Psoas muscle (tissue), 8 donors: ENCODE measurements at places on chromosomes 6 and 20. TPM values are rescaled to one million over a fixed set of nuclear protein-coding genes. Genes with fewer than 3 reads are reported as not detected.

GRCh38 chr6:15518057-15518456, 144.8 kb downstream of the DTNBP1 start:
- H3K4me1 ChIP-seq, result peaks cover 15% of the 10 kb centered on the region
- no peak for DNase-seq
- no peak overlapping the region for H3K27ac ChIP-seq

GRCh38 chr6:89146718-89147700, 1.2 kb downstream of the PM20D2 start:
- DNase-seq, result peak; percentile 70
- H3K4me1 ChIP-seq, result peaks cover 13% of the 10 kb centered on the region
- peak overlapping the region; percentile 95 for H3K4me3 ChIP-seq

Gene VWA7
- 7.9 TPM for total RNA-seq

Gene CAGE1
- total RNA-seq, result not detected

DNA sequence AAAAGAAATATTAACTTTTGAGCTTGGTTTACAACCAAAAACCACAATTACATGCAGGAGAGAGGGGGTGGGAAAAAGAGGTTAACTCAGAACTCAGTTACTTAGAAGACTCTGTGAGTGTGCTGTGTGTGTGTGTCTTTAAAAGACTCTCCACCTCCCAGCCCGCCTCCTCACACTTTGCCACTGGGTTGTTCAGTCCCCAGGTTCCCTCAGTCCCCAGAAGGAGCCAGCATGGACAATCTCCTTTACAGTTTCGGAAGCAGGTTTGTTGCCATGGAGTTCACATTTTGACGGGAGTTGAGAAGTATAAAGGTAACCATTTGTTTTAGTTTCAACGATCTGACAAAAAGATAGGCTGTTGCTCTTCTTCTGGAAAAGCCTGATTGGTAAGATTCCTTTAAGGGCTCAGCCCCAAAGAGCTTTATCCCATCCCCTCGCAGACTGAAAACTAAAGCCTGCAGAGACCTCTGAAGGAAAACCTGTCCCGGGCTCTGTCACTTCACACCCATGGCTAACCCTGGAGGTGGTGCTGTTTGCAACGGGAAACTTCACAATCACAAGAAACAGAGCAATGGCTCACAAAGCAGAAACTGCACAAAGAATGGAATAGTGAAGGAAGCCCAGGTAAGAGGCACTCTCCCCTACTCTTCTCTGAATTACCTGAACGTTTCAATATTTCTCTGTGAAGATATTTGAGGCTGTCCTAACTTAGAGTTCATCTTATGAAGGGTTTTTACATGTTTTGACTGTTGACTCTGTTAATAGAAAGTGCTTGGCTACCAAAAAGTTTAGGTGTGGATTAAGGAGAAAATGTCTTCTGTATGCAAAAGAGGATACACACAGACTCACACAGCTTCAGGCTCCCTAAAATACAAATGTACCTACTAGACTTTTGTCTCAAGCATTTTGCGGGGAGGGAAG, at the start of gene SPTLC3:
Gene SPTLC3 (plus strand): TSS at position 212 of the 921 bp plus-strand sequence. CDS start 296 bp downstream, at position 508.
- no peaks in the 10 kb centered on the region for H3K4me1 ChIP-seq
- no peaks in the 10 kb centered on the region for H3K27me3 ChIP-seq
- H3K36me3 ChIP-seq, result no peaks in the 10 kb centered on the region
- DNase-seq, result no peak
- H3K27ac ChIP-seq, result peak within 1 kb of the TSS; percentile 55

DNA sequence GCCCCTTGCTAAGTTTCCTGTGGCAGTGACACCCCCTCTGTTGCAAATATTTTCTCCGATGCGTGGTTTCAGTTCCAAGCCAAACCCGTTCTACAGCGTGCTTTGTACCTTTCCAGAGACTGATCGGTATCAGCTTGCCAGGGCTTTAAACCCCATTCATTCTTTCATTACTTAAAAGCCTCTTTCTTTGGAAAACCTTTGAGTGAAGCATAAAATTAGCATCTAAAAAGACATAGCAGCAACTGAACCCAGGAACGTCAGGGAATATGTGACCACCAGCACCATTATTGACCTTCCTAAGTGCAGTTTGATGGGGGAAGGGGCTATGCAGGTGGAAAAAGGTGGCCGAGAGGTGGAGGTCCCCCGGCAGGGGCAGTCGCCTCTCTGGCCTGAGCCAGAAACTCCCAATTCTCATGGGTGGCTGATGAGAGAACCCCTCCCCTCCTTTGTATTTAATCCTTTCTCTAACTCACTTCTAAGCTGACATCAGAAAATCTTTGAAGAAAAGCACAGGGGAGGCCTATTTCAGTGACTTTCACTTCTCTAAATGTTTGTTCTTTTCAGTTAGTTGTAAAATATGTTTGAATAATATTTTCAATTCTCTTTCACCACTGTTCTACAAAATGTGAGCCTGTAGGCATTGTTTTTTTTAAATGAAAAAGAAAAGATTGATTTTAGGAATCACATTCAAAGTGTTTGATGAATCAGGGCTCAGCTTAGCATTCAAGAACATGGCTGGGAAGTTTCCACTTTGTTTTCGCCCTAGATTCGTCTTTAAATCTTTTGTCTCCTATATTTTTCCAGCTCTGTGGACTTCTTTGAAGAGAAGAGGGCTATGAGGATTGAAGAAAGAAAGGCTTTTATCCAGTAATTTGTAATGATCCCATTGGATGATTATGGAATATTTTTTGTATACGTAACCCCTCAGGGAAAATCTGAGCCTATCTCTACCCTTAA, 89.2 kb downstream of the RSPH3 start:
- no peak overlapping the region for H3K4me3 ChIP-seq
- no peak overlapping the region for H3K27ac ChIP-seq
- no peaks in the 10 kb centered on the region for H3K36me3 ChIP-seq
- DNase-seq, result no peak

Gene PLEKHG1
- 9.6 TPM for total RNA-seq

DNA sequence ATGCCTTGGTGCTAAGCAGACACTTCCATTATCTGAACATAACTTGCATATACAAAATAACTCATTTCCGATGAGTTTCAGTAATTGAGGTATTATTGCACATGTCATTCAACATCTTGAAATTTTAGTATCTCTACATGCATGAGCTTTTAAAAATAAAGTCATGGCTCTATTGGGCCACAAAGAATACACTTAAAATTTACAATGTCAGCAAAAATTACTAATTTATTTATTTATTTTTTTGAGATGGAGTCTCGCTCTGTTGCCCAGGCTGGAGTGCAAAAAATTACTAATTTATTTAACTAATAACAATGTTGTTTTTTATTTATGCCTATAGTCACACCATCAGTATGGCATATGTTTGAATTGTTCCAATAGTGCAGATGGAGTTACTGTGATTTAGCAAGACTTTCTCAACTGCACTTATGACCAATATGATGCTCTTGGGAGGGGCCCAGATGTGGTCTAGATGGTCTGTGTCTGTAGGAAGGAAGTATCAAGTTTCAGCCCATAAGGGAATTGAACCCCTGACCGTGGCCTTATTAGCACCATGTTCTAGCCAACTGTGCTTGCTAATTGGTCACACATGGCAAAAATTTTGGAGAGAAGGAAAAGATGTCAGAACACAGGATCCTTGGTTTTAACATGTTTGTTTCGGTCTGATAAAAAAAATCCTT, 370.7 kb upstream of the TSHZ2 start:
- no peaks in the 10 kb centered on the region for H3K4me1 ChIP-seq
- no peak overlapping the region for H3K4me3 ChIP-seq
- no peak overlapping the region for H3K27ac ChIP-seq
- H3K36me3 ChIP-seq, result no peaks in the 10 kb centered on the region

Gene PARD6B
- 0.64 TPM for total RNA-seq

Gene TMEM200A
- total RNA-seq, result 0.18 TPM

DNA sequence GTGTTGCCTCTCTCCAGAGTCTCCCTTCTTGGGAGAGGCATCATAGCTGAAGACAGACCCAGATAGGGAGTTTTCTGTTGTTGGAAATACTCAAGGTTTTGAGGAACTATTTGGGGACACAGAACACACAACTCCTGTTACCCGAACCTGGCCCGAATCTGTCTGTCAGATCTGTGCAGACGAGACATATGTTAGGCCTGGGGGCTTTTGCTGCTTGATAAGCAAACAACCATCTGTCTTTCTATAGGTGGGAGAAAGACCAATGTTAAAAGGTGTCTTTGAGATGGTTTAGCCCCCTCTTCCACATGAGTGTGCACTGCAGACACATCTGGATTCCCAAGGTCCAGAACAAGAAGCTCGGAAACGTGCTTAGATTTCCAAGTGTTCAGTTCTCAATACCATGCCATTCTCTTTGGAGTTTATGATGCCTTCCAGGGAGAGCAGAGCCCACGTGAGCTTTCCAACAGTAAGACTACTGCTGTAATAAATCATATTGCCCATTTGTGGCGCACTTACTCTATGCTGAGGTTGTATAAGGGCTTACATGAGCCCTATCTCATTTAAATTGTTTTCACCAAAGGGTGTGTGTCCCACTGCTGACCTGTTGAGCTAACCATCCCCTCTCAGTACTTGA, 3.8 kb upstream of the STX16 start:
- no peak overlapping the region for H3K4me3 ChIP-seq
- peak overlapping the region; percentile 43 for H3K27ac ChIP-seq
- no peaks in the 10 kb centered on the region for H3K36me3 ChIP-seq
- H3K4me1 ChIP-seq, result peaks cover 26% of the 10 kb centered on the region
- no peaks in the 10 kb centered on the region for H3K27me3 ChIP-seq

Gene OR2H2
- total RNA-seq, result not detected

Gene MEA1
- 27.3 TPM for total RNA-seq

GRCh38 chr6:106084989-106085691, 996 bp upstream of the PRDM1 start:
- H3K4me1 ChIP-seq, result peaks cover 4% of the 10 kb centered on the region
- peak overlapping the region; percentile 30 for H3K27ac ChIP-seq
- H3K27me3 ChIP-seq, result no peaks in the 10 kb centered on the region
- peak overlapping the region; percentile 59 for H3K4me3 ChIP-seq
- DNase-seq, result no peak

GRCh38 chr6:74925683-74926082, 280.2 kb downstream of the COL12A1 start:
- no peaks in the 10 kb centered on the region for H3K27me3 ChIP-seq
- no peaks in the 10 kb centered on the region for H3K4me1 ChIP-seq

- H3K27ac ChIP-seq, result peak overlapping the region; percentile 81
- no peaks in the 10 kb centered on the region for H3K36me3 ChIP-seq
- no peaks in the 10 kb centered on the region for H3K27me3 ChIP-seq
Observed at GRCh38 chr6:2715737-2716136, 35.0 kb downstream of the MYLK4 start.

Gene PLG
- 0.64 TPM for total RNA-seq

Gene OSER1
- 61.0 TPM for total RNA-seq

Gene FABP7
- 3.7 TPM for total RNA-seq

Gene PLN
- total RNA-seq, result 158 TPM

Gene NMBR
- total RNA-seq, result not detected

Gene OR2B6
- not detected for total RNA-seq

Gene TTBK1
- total RNA-seq, result not detected

Gene HRH3
- not detected for total RNA-seq

GRCh38 chr6:18976091-18976490, 588.9 kb downstream of the RNF144B start:
- no peaks in the 10 kb centered on the region for H3K27me3 ChIP-seq
- no peak for DNase-seq
- no peaks in the 10 kb centered on the region for H3K4me1 ChIP-seq

DNA sequence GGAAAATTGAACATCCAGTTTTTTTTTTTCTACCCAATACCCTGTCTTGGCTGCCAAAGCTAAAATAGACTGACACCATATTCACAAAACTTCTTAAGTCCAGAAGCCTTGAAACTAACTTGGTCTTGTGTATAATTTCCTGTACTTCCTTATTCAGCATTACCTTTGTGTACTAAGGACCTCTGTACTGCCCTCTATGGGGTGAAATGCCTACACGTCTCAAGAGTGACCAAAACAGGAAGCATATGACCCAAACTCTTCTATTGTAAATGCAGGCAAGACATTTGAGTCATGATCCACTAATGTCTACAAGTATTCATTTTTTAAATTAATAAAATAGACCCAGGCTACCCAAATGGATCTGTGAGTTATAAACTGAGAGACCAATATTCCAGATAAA, 50.4 kb downstream of the HMGCLL1 start:
- no peaks in the 10 kb centered on the region for H3K36me3 ChIP-seq
- H3K4me1 ChIP-seq, result no peaks in the 10 kb centered on the region
- H3K4me3 ChIP-seq, result no peak overlapping the region
- no peak for DNase-seq

GRCh38 chr20:3728876-3729275, 3.6 kb upstream of the HSPA12B start:
- no peaks in the 10 kb centered on the region for H3K36me3 ChIP-seq
- H3K27ac ChIP-seq, result no peak overlapping the region
- no peak for DNase-seq
- H3K4me3 ChIP-seq, result no peak overlapping the region

- H3K27ac ChIP-seq, result no peak overlapping the region
- no peak overlapping the region for H3K4me3 ChIP-seq
- no peak for DNase-seq
- H3K36me3 ChIP-seq, result no peaks in the 10 kb centered on the region
- H3K4me1 ChIP-seq, result no peaks in the 10 kb centered on the region
Observed at GRCh38 chr6:52946306-52946705, 36.8 kb upstream of the GSTA3 start.

DNA sequence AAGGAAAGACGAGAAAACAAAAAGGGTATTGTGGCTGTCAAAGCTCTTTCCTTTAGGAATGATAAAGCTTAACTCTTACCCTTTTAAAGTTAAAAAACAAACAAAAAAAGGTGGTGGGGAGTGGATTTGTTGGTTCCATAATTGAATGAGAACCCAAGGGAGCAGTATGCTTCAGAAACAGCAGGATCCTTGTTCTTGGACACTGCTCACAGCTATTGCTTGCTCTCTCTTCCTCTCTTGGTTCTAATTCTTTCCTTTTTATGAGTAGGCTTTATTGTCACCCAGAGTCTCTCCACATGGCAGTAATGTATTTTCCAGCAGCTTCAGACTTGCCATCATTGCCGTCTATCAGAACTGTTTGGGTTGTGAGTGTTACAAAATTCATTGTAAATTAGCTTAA, 18.7 kb upstream of the ATRN start:
- H3K36me3 ChIP-seq, result no peaks in the 10 kb centered on the region
- H3K4me3 ChIP-seq, result no peak overlapping the region
- DNase-seq, result no peak

- H3K4me3 ChIP-seq, result no peak overlapping the region
- H3K27ac ChIP-seq, result no peak overlapping the region
- no peaks in the 10 kb centered on the region for H3K27me3 ChIP-seq
- no peak for DNase-seq
- no peaks in the 10 kb centered on the region for H3K4me1 ChIP-seq
Observed at GRCh38 chr6:133040094-133040802, 200.9 kb upstream of the EYA4 start.

Gene TGM3
- total RNA-seq, result 0.11 TPM

Gene DEFB124
- total RNA-seq, result not detected

Gene GDAP1L1
- total RNA-seq, result not detected
